ENCODE measurements at places on chromosomes 2 and 18.

GRCh38 chr2:222776792-222777191 lies 84.0 kb upstream of the ACSL3 start:
- no peak for ATAC-seq

GRCh38 chr2:28062867-28063266 lies 172.3 kb downstream of the BABAM2 start:
- ATAC-seq = no peak

- ATAC-seq = no peak
These were observed 11.4 kb upstream of the XPO1 start for GRCh38 chr2:61549546-61549945.

DNA sequence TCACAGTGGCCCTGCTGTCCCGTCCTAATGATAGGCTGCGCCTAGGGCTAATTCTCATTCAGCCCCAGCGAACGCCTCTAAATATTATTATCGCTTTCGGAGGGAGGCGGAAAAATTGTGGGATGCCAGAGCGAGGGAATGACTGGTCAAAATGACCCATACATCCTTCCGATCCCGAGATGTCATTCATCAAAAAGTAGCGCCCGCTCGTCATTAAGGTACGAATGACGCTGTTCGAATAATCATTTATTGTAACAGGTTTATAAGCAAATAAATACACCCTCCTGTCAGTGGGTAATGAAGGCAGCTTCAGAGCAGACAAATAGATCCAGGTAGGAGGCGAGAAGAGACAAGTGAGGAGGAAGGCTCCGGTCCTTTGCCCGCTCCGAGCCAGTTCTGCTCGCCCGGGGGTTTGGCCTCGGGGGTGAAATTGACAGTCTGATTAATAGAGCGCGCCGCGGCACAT lies at the start of gene EVX2:
Gene EVX2, minus strand, starts transcription at position 167 of the 466 bp plus-strand sequence. CDS start 186 bp downstream, outside the sequence.
- no peak for ATAC-seq

- ATAC-seq = no peak
These were observed 338.7 kb downstream of the CPS1 start for GRCh38 chr2:210895132-210895531.

DNA sequence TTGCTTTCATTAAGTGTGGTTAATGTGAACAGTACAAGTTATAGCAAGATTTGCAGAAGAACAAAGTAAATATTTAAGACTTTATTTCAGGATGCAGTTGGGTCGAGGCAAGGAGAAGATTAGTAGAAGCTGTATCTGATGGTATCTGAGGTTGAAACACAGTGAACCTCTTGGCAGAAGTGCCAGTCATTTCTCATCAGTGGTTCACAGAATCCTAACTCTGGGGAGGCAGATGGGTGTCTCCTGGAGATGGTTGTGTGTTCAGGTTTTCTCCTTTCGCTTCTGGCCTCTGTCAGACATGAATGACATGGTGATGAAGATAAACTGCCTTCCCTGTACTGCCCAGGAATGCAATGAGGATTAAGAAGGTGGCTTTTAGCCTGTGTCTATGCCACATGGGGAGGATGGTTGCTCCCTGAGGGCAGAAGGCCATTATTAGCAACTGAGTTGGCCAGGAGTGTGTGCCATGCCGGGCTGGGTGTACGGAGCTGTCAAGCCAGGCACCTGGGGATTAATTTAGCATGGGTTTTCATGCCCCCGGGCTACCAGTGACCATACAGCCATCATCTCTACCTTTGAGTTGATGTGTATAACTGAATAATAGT lies 28.0 kb downstream of the MGAT5 start:
- no peak for ATAC-seq

- no peak for ATAC-seq
These were observed 64.9 kb downstream of the FIGN start for GRCh38 chr2:163670929-163671328.

GRCh38 chr2:19675003-19675629 lies 226.7 kb downstream of the TTC32 start:
- no peak for ATAC-seq

GRCh38 chr2:68241732-68242131 lies 10.6 kb downstream of the PPP3R1 start:
- no peak for ATAC-seq

DNA sequence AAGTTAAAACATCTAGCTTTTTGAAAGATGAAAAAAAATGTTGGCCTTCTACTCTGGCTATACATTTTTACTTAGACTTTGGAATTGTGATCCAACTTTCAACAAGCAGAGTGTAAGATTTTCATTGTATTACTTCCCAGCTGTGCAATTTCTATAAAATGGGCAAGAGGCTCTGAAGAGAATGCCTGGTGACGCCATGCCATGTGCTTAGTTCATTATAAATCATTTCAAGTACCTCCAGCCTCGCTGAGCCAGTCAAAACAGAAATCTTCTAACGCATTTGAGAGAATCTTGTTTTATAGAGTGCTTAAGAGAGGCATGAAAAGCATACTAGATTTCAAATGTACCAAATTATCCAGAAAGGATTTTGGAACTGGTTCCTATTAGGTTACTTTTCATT lies 10.1 kb upstream of the STK17B start:
- ATAC-seq = no peak

- no peak for ATAC-seq
These were observed 73.9 kb downstream of the SOX11 start for GRCh38 chr2:5766056-5766455.

DNA sequence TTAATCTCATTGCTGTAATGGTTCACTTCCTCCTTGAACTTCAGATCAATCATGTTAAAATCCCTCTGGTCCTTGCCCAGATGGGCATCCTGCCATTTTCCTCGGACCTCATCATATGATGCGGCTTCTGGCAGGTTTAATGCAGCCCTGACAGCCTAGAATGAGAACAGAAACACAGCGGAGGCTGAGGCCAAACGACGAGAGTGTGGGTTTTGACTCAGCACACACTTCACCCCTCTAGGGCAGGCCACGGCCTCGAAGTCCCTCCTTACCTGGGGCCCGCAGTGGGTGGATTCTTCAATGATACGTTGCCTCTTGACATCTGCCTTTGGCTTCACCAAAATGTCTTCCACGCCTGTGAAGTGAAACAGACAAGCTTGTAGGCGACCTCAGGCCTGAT lies 56.8 kb downstream of the POLR1A start:
- ATAC-seq = no peak

DNA sequence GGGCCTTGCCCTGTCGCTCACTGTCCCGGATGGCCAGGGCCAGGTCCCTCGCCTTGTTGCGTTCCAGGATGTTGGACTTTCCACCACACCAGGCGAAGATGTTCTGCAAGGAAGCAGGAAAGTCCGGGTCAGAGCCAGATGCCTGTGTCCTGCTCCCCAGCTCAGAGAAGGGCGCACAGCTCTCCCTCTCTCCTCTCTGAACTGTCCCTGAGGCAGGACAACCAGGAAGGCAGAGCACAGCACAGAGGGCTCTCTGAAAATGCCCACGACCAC lies 11.0 kb downstream of the CAPG start:
- no peak for ATAC-seq

DNA sequence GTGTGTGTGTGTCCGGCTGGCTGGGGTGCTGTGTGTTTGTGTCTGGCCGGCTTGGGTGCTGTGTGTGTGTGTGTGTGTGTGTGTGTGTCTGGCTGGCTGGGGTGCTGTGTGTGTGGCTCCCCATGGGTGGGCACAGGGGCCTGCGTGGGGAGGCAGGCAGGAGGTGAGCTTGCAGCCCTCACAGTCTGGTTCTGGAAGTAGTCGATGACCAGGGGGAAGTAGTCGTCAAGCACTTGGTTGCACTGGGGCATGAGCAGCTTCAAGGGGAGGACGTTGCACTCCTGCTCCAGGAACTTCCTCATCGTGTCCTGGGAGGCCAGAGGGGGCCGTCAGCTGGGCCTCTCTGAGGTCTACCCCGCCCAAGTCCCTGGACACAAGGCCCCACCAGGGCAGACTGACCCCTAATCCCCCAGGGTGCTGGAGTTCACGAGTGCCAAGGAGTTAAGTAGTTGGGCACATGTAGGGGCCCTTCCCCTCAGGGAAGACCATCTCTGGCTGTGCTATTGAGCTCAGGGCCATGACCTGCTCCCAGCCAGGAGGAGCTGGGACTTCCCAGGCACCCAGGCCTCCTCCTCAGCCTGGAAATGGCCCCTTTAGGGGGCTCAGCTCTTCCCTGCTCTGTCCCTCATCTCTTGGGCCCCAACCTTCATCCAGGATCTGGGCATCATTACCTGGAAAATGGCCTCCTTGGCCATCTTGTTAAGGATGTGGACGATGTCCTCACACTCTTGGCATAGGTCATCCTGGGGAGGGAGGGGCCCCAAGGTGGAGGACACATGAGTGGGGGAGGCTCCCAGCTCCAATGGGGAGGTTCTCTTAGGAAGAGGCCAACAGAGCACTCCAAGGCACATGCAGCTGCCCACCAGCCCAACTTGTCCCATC lies 1.3 kb downstream of the SFTPB start:
- ATAC-seq = no peak

- no peak for ATAC-seq
These were observed 29.2 kb downstream of the ATP6V1C2 start for GRCh38 chr2:10750610-10751009.

- no peak for ATAC-seq
These were observed 54.2 kb downstream of the TSN start for GRCh38 chr2:121809607-121810006.

GRCh38 chr18:51097021-51097822 lies 67.2 kb downstream of the SMAD4 start:
- no peak for ATAC-seq

- no peak for ATAC-seq
These were observed 31.0 kb downstream of the COA5 start for GRCh38 chr2:98577313-98577712.

DNA sequence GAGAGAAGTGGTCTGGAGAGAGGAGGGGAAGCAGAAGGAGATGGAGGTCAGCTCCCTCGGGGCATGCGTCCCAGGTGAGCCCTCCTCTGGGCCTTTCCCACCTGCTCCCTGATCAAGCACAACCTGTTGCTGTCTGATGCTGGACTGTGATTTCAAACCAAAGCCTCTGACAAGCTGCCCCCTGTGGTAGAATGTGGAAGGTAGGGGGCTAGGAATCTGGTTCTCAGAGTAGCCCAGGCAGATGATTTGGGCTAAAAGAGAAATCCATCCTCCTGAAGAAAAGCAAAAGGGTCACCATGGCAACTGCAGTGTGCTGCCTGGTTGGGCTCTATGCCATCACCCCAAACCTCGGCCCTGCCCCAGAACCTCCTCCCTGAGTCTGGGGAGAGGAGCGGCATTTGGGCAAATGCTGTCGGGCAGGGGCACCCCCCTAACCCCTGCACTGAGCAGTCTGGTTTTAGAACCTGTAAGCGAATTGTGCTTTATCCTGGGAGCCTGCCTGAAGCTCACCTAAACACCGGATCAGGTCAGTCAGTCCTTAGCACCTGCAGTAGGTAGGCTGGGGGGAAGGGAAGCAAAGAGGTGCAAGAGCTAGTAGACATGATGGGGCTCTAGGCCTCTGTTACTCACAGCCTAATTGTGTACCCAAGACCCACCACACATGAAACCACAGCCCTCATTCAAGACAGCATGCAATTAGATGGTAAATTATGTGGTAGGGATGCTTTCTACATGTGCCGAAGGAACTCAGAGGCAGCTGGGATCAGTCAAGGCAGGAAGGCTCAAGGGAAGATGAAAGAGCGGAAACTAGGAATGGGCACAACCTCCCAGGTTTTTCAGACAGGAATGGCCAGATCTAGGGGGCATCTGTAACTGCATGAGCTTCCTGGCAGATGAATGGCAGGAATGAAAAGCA lies 83.5 kb downstream of the DNMT3A start:
- no peak for ATAC-seq

- no peak for ATAC-seq
These were observed 5.3 kb upstream of the SLC20A1 start for GRCh38 chr2:112640467-112640799.

GRCh38 chr2:37552339-37552738 lies 119.1 kb downstream of the CDC42EP3 start:
- no peak for ATAC-seq

DNA sequence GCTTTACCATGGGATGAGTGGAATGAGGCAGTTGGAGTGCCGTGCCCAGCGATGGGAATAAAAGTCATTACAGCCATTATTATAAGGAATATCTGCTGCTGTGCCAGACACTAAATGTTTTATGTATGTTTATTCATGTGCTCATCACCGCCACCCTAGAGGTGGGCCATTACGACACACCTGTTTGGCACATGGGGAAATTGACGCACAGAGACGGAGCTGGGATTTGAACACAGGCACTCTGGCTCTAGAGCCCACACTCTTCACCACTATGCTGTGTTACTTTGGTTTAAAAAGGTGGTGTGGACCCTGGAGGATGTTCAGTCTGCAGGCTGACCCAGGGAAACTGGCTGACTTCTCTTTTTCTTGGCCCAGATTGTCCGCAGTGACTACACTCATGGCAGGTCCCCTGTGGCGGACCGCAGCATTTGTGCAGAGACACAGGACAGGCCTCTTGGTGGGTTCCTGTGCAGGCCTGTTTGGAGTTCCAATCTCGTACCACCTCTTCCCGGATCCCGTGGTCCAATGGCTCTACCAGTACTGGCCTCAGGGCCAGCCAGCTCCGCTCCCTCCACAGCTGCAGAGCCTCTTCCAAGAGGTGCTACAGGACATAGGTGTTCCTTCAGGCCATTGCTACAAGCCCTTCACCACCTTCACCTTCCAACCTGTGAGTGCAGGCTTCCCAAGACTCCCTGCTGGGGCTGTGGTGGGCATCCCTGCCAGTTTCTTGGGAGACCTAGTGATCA lies 1.6 kb downstream of the TMEM177 start:
- no peak for ATAC-seq

- ATAC-seq = peak; percentile 73
These were observed 19.1 kb upstream of the TRIB2 start for GRCh38 chr2:12697617-12698016.

DNA sequence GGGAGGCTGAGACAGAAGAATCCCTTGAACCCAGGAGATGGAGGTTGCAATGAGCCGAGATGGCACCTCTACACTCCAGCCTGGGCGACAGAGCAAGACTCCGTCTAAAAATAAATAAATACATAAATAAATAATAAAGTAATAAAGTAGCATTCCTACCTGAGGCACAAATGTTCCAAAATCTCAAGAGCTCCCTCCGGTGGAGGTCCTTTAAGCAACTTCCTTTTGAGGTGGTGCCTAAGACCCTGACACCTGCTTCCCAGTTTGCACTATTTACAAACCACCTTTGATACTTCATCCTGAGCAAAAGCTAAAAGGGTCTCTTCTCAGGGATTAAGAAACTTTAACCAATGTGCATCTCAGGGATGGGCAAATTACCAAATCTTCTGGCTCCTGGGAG lies 505.1 kb downstream of the CNTNAP5 start:
- ATAC-seq = no peak

Measured in esophagus mucosa (tissue), 1 donor.